ENCODE measurements at places on chromosomes 11 and 22. TPM values are rescaled to one million over a fixed set of nuclear protein-coding genes. Genes with fewer than 3 reads are reported as not detected.

LYVE1 gene
- total RNA-seq = 29.3 TPM

APOBEC3H gene
- total RNA-seq = not detected

TTC36 gene
- total RNA-seq = 0.66 TPM

YWHAH gene
- total RNA-seq = 207 TPM

TRABD gene
- total RNA-seq = 116 TPM

CDCA5 gene
- total RNA-seq = 9.7 TPM

SCGB1D1 gene
- total RNA-seq = not detected

KRTAP5-8 gene
- total RNA-seq = 0.35 TPM

ALG8 gene
- total RNA-seq = 40.1 TPM

Measured in colonic mucosa (tissue), 4 donors.